Stimulated activated CD4-positive, alpha-beta T cell treated with anti-CD3 and anti-CD28 coated beads, Interleukin-1b, Interleukin-23, amount 100 ng/mL, for 1 hour (primary cell): ENCODE measurements at places on chromosomes 7 and 10.

- no peak for DNase-seq
These were observed 50.3 kb downstream of the PALD1 start for GRCh38 chr10:70528741-70529362.

GRCh38 chr10:98610301-98610700 is 163.6 kb upstream of the HPS1 start:
- no peak for DNase-seq

- no peak for DNase-seq
These were observed 8.4 kb upstream of the SEPTIN7 start for GRCh38 chr7:35792472-35792871.

GRCh38 chr10:70893227-70894006 is 5.1 kb upstream of the PCBD1 start:
- DNase-seq, result no peak

DNA sequence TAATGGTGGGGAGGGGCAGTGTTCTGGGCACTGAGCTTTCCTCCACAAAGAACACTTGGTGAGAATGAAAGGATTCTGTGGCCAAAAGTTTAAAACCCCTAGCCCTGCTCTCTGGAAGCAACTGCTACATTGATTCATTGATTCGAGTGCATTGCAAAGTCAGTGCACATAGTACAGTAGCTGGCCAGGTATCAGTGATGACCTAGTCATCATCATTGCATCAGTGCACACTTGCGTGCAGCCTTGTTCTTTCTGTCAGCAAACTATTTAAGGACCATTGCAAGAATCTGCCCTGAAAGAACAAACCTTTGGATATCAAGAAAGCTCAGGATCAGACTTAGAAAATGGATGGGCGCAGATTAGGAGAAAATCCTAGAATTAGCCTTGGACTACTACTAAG is 47.4 kb downstream of the CUL1 start:
- DNase-seq, result no peak

DNA sequence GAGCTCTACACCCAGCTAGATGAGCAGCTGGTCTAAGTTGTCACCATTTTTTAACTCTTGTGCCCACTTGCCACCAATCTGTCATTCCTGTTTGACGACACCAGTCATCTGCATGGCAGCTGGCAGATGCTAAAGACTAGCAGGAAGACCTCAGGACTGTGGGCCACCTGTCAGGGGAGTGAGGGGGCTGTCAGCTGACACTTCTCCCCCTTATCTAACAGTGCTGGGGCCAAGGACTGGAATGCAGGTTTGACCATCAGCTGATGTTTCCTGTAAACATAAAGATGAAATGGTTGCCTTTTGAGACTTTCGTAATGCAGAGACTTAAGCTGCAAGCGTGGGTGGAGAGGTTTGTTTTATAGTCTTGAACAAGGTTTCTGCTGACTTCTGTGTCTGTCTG is 93.5 kb downstream of the WNT2 start:
- no peak for DNase-seq

- DNase-seq, result no peak
These were observed 99.4 kb downstream of the TPST1 start for GRCh38 chr7:66304536-66304935.

DNA sequence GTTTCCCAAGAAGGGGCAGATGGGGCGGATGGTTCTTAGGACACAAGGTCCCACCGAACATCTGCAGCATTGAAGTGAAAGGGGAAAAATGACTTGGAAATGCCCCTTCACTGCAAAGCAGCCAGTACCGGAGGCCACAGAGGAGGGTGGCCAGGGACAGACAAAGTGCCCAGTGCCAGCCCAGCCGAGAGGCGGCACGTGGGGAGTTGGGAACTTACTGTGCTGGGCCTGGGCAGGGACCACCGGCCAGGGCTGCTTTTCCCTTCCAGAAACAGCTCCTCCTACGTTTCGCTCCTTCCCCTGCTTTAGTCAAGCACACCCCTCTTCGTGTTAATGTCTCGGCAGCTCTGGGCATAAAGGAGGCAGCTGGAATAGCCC is 129.2 kb downstream of the TNS3 start:
- no peak for DNase-seq

GRCh38 chr7:116522247-116522646 is 2.6 kb upstream of the CAV1 start:
- no peak for DNase-seq

DNA sequence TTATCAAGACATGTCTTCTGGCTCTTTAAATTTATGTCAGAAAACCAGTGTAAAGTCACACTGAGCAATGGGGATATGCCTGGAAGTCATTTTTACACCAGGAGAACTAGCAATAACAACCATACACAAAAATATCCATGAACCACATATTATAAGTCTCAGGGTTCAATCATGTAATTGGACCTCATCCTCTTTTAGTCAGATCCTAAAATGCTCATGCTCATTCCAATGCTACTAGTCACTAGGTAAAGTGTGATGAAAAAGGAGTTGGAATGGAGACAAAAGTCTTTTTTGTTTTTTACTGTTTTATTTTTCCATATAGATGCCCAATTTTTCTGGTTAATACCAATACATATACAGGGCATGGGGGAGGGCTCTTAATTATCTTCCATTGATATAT is 306.1 kb downstream of the DGKB start:
- DNase-seq, result no peak

DNA sequence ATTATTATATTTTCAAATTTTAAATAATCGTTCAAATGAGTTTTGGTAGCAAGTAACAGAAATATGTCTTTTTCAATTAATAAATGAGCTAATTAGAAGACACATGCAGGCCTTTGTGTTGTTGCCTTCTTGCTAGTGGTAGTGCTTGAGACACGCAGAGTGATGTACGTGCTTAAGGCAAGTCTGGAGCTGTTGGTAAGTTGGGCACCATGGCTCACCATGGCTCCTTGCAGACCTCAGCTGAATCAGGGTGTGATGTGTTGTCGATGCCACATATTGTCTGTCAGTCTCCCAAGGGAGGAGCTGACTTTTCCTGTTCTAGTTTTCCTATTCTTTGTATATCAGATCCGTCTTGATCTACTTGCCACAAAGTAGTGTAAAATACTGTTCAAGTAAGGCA is 8.3 kb downstream of the CDK14 start:
- DNase-seq, result no peak

DNA sequence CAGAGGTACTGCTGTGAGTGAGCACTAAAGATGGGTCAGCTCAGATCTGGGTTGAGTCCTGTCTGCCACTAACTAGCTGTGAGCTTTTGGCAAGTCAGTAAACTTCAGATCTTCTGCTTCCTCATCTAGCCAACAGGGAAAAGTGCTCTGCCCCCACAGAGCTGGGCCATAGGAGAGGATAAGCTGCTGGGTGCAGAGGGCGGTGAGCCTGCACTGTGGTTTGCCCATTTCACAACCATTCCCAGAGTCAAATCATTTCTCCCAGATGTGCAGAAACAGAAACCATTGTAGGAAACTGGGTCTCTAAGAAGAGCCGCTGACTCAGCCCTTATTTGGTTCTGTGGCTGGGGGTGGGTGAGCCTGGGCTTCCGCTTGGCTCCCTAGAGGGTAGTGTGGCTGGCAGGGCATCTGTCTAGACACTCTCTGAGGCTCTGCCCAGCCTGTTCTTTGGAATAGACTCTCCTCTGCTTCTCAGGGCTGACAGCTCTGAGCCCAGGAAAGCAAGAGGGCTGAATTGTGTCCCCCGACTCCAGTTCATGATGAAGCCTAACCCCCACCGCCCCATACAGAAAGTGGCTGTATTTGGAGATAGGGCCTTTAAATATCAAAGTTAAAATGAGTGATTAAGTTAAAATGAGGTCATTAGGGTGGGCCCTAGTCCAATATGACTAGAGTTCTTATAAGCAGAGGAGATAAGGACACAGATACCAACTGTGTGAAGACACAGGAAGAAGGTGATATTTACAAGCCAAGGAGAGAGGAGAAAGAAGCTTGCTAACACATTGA is 29.5 kb upstream of the ARHGAP22 start:
- no peak for DNase-seq

- DNase-seq, result no peak
These were observed 66.8 kb upstream of the SEPHS1 start for GRCh38 chr10:13414855-13415254.

DNA sequence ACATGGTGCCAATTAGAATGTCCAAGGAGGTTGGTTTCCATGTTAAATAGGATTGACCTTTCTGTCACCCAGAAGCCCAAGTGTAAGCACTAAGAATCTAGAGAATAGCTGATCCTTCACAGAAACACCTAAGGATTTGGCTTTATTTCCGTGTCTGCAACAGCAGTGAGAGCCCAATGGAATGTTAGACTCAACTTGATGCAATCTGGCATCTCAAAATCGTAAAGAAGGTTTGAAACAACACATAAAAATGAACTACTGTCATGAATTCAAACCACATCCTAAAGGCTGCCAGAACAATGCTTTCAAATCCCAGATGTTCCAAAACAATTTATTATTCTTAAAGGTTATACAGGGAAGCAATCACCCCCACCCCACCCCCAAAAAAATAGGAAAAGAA is 18.6 kb downstream of the PPP1R3C start:
- no peak for DNase-seq

DNA sequence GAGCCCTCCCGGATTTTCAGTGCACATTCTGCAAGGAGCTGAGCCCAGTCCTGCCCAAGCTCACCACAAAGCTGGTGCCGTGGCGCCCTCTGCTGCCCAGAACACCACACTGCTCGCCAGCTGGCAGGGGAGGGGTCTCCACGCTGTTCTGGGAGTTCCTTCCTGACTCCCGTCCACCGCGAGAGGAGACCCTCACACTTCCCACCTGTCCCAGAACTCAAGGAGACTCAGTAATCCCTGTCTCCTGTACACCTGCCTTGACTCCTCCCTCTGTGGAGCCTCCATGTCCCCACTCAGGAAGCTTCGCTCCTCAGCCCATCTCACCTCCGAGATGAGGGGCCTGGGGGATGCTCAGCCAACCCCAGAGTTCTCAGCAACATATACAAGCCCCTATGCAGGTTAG is 11.3 kb downstream of the C10orf105 start:
- DNase-seq, result peak; percentile 17

GRCh38 chr10:47024399-47025252 is 113.4 kb downstream of the PTPN20 start:
- peak; percentile 32 for DNase-seq

DNA sequence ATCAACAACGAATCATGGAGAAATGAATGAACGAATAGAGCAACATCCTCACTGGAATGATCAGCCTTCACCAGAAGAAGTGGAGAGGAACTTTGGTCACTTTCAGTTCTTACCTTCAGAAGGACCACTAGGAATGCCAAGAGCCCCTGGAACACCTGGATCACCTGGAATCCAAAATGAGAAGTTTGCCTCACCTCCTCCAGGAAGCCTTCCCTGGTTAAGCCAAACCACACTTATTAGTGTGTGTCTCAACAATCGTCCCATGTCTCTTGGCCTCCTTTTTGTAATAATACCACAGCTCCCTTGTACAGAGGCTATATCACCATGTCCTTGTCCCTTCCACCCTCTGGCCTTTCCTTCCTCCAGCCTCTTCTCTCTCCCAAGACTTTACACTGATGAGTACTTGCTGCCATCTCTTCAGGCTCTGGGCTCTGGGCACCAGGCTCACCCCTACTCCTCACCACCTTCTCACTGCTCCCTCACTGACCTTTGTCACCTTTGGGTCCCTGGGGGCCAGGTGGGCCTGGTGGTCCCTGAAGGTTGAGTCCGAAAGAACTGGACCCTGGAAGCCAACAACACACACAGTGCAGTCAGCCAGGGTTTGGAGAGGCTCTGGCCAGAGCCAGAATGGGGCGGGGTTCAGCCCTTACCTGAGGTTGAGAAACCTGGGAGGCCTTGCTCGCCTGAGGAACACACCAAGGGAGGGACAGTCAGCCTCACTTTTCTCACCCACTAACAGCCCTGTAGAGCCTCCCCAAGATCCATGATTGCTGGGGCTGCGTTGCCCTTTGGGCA is 46.5 kb downstream of the COL17A1 start:
- no peak for DNase-seq

DNA sequence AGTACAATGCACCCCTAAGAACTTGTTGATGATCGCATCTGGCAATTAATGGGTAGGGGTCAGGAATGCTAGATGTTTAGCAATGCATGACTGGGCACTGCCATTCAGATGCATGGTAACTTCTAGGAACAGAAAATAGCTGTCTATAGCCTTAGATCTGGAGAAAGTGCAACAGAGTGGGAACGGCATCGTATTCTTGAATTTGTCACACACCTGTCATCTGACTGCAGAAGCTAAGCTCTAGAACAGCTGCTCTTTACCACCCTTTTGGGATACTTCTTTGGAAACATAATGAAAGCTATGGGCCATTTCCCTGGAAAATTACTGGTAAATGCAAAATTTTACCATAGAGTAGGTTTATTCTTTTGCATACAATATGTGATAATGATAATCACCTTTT is 118.1 kb downstream of the SLC25A13 start:
- no peak for DNase-seq

- no peak for DNase-seq
These were observed 827.7 kb downstream of the TNS3 start for GRCh38 chr7:46754140-46754720.

DNA sequence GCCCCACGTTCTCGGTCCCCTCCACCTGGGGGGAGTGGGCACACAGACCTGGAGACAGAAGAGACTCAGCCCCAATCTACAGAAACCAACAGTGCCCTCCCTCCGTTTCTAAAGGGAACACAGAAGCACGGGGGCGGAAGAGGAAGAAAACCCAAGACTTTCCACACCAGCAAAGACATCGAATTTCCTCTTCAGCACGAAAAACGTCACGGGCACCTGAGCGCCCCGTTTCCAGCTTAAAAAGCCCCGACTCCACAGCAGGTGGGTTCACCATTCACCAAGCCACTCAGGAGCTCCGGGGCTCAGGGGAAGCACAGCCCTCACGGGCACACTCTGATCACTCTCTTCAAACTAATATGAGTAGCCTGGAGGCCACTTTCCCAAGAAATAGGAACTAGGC is 19.6 kb downstream of the NUDT1 start:
- no peak for DNase-seq

DNA sequence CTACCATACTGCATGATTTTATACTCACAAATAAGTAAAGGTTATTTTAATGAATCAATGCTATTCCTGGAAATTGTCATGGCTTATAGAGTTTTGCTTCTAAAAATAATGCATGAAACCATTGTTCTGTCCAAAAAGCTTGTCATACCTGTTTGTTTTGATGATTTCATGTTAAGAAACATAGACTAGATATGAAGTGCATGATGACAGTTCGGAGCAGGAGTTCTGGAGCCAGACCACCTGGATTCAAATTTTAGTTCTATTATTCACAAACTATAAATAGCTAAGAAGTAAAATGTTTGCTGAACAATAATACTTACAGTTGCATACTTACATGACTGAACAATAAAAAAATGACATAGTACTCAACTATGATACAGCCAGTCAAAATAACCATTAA is 107.0 kb upstream of the AKR1E2 start:
- no peak for DNase-seq
